ENCODE measurements at places on chromosomes 3 and 15. TPM values are rescaled to one million over a fixed set of nuclear protein-coding genes. Genes with fewer than 3 reads are reported as not detected.

The TEX55 gene
- not detected for total RNA-seq

The SPATA12 gene
- total RNA-seq, result under 0.01 TPM

The SLC9C1 gene
- total RNA-seq, result not detected

The EEF1AKMT4 gene
- 3.6 TPM for total RNA-seq

The BCL2A1 gene
- 2.3 TPM for total RNA-seq

The HES1 gene
- 42.6 TPM for total RNA-seq

The MELTF gene
- 6.2 TPM for total RNA-seq

The GPR62 gene
- under 0.01 TPM for total RNA-seq

The GOLGA8H gene
- 2.3 TPM for total RNA-seq

The NRROS gene
- total RNA-seq, result 3.2 TPM

The C3orf38 gene
- 28.4 TPM for total RNA-seq

The TPRG1 gene
- total RNA-seq, result under 0.01 TPM

The ATR gene
- 26.6 TPM for total RNA-seq

The CPN2 gene
- total RNA-seq, result not detected

The SLC28A2 gene
- total RNA-seq, result not detected

The GP9 gene
- 0.32 TPM for total RNA-seq

The TMOD3 gene
- 56.8 TPM for total RNA-seq

The CX3CR1 gene
- not detected for total RNA-seq

The C3orf33 gene
- total RNA-seq, result 2.3 TPM

The CCRL2 gene
- total RNA-seq, result 2.1 TPM

The TTLL13 gene
- total RNA-seq, result not detected

The CADM2 gene
- total RNA-seq, result 0.65 TPM

The TGFBR2 gene
- total RNA-seq, result 310 TPM

The TUSC2 gene
- 36.0 TPM for total RNA-seq

The GXYLT2 gene
- total RNA-seq, result 0.65 TPM

The XRN1 gene
- 38.6 TPM for total RNA-seq

The WDR82 gene
- total RNA-seq, result 83.6 TPM

The EOMES gene
- not detected for total RNA-seq

The GOLGA6B gene
- not detected for total RNA-seq

The FOXL2NB gene
- not detected for total RNA-seq

The BFSP2 gene
- total RNA-seq, result not detected

The PLS1 gene
- total RNA-seq, result 3.2 TPM

The GUCA1C gene
- total RNA-seq, result not detected

The IQCH gene
- total RNA-seq, result 0.32 TPM

The ISLR gene
- total RNA-seq, result 0.30 TPM

The GREM1 gene
- total RNA-seq, result 0.32 TPM

The NR1I2 gene
- 0.15 TPM for total RNA-seq

The MOBP gene
- total RNA-seq, result not detected

The TRPM1 gene
- under 0.01 TPM for total RNA-seq
